ENCODE measurements at places on chromosomes 1 and 21. TPM values are rescaled to one million over a fixed set of nuclear protein-coding genes. Genes with fewer than 3 reads are reported as not detected.

- DNase-seq, result no peak
These were observed 85.6 kb upstream of the KCNA3 start for GRCh38 chr1:110760321-110760720.

DNA sequence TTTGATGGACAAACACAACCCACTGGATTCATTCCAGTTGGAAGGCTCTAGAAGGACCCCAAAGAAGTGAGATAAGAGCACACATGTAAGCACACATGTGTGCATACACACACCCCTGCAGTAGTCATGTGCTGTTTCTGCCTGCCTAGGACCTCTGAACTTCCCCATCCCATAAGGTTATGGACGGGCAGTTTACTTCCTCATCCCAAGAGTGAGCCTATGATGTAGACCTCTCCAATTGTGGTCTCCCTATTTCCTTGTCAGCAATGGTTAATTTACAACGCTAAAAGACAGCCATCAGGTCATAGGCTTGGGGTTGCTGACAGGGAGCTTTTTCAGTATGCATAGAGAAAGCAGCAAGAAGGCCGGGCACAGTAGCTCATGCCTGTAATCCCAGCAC, 15.4 kb upstream of the ADAR start:
- no peak for DNase-seq

DNA sequence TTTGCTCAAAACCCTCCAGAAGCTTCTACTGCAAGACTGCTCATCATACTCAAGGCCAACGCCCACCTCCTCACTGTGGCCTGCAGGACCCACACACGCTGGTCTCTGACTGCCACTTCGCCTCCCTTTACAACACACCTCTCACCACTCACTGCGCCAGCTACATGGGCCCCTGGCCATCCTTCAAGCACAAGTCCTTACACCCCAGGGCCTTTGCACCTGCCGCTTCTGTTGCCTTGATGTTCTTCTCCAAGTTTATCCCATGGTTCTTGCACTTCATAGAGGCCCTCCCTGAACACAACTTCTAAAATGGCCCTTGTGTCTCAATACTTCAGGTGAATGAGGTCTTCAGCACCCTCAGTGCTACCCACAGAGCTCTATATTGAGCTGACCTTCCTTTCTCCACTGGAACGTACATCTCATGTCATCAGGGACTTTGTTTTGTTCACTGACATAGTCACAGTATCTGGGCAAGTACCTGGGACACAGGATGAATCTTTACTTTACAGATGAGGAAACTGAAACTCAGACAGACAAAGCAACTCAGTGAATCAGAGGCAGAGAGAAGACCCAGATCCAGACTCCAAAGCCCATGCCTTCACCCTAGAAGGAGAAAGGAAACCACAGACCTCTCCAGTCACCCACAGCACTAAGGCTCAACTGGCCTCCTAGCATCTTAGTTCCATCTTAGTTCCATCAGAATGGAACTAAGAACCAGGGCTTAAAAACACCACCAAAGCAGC, 34.7 kb upstream of the CLSTN1 start:
- DNase-seq, result no peak

DNA sequence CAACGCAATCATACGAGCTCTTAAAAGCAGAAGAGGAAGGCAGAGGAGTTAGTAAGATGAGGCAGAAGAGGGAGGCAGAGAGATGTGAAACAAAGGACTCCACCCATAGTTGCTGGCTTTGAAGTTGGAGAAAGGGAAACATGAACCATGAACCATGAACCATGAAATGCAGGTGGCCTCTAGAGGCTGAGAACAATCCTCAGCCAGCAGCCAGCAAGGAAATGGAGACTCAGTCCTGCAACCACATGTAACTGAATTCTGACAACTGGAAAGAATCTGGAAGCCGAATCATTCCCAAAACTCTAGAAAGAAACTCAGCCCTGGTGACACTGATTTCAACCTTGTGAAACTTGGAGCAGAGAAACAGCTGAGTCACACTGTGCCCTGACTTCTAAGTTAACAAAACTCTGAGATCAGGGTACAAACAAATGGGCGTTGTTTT, 10.1 kb downstream of the DIPK1A start:
- no peak for DNase-seq

Gene CBR3
- 10.0 TPM for total RNA-seq

- DNase-seq, result no peak
These were observed 151.7 kb downstream of the PCP4 start for GRCh38 chr21:40018871-40019475.

DNA sequence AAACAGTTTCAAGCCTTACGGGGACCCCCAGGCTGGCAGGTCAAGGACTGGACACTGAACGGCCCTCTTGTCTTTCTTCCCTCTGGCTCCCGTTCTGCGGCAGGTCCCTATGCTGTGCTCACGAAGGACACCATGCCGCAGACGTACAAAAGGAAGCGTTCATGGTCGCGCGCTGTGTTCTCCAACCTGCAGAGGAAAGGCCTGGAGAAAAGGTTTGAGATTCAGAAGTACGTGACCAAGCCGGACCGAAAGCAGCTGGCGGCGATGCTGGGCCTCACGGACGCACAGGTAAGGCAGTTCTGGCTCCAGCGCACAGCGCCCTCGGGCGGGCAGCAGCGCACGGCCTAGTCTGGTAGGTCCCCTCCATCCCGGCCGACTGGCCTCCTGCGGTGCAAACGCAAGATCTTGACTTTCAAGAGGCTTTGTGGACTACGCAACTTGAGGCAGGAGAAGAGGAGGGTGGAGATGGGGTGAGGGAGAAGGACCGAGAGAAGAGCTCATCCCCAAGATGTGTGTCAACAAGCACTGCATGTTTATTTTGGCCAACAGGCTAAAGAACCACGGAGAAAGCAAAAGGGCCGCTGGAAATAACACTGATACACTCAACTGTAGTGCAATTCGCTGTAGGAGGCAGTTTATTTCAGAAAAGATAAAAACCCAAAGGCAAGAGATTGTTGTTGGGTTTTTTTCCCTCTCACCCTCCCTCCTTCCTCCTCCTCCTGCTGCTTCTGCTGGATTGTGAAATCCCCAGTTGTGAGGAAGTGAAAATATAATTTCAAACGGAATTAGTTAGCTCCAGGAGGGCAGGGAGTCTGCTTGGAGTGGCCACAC, 3.0 kb downstream of the HLX start:
- DNase-seq, result no peak

- DNase-seq, result no peak
These were observed 95.3 kb upstream of the GADD45A start for GRCh38 chr1:67589519-67590233.

DNA sequence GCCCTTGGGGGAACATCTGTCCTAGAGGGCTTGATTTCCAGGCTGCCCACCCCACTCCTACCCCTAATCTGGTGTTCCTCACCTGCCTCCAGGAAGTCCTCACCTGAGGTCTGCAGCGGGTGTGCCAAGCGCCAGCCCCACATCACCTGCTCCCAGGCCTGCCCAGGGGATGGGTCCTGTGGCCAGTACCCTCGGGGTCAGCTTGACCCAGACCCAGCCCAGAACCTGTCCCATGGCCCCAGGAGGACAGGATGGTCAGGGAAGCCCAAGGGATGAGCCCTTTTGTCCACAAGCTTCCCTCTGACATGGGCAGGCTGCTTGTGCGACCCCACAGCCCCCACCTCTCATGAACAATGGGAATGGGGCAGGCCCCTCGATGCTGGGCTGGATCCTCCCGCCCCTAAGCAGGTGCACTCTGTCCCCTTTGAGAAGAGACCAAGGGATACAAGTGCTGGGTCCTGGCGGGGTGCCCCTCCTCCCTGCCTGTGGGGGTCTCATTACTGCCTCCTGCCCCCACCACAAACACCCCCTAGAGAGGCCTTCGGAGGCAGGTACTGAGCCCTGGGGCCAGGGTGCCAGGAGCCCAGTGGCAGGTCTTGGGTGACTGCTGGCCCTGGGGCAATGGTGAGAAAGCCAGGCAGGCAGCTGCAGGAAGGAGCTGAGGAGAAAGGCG, 3.2 kb downstream of the MIB2 start:
- DNase-seq, result peak; percentile 44

Gene PDE4B
- 5.7 TPM for total RNA-seq

Gene OR2T35
- not detected for total RNA-seq

- DNase-seq, result no peak
These were observed 16.6 kb upstream of the HAO2 start for GRCh38 chr1:119351997-119352396.

- DNase-seq, result peak; percentile 79
These were observed 119.6 kb upstream of the CD34 start for GRCh38 chr1:208030288-208031091.

- no peak for DNase-seq
These were observed 701.0 kb downstream of the PTPRU start for GRCh38 chr1:29937356-29937755.

GRCh38 chr1:240455228-240455821, 156.6 kb downstream of the GREM2 start:
- no peak for DNase-seq

GRCh38 chr1:86872086-86872485, 41.8 kb downstream of the SELENOF start:
- DNase-seq, result no peak

Gene NGF
- total RNA-seq, result 43.4 TPM

- no peak for DNase-seq
These were observed 86.9 kb downstream of the IER5 start for GRCh38 chr1:181175356-181175910.

- DNase-seq, result peak; percentile 49
These were observed 126.9 kb downstream of the SETD4 start for GRCh38 chr21:35933466-35933865.

Gene ARHGEF16
- total RNA-seq, result 2.5 TPM

DNA sequence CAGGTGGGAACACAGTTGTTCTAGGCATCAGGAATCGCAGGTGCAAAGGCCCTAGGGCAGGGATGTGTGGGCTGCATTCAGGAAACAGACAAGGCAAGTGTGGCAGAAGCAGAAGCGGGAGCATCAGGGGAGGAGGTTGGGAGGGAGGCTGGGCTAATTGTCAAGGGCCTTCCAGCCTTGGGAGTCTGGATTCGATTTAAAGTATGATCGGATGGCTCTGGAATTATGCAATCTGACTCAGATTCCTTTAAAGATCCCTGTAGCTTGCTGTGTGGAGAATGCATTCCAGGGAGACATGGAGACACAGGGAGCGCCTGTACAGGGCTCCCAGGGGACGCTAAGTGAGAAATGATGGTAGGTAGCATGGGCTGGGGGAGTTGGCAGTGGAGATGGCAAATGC, 86.5 kb downstream of the LACTBL1 start:
- DNase-seq, result no peak

- no peak for DNase-seq
These were observed 13.6 kb downstream of the TARDBP start for GRCh38 chr1:11026052-11026451.

Gene DYNLT4
- 1.2 TPM for total RNA-seq

GRCh38 chr21:29196670-29197191, 66.3 kb downstream of the MAP3K7CL start:
- no peak for DNase-seq

Gene CLIC6
- 4.1 TPM for total RNA-seq

Gene EPS8L3
- total RNA-seq, result 0.23 TPM

Gene SPATA1
- 1.9 TPM for total RNA-seq
